Activated T-cell treated with anti-CD3 and anti-CD28 coated beads for 4 hours (primary cell): ENCODE measurements at places on chromosomes 6 and 20.

DNA sequence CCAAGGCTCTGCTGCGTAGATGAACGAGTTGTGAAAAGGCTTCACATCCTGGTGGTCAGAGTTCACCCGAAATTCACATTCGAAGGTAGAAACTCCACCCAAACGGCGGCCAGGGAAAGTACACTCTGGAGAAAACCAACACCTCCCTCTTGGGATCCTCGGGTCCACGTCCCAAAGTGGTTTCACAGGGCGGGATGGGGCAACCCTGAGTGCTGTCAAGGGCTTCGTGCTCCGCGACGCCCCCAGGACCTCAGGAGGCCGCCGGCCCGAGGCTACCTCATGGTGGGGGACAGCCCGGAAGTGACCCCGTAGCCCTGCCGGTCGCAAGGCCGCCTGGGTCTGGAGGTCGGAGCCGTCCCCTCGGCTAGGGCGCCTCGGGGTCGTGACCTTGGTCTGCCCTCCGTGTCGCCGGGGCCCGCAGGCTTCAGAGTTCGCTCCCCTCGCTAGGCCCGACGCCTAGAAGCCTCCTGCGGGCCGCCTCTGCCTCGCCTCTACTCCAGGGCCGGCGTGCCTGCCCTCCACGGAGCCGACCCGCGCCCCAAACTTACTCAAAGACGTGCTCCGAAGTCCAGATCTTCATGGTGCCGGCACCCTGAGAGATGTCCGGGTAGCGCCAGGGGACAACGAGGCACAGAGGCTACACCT lies at the start of gene PRELID3B:
PRELID3B (minus strand) TSS at position 636 of the 645 bp plus-strand sequence; CDS start at position 580, 56 bp downstream.
- DNase-seq: no peak

DNA sequence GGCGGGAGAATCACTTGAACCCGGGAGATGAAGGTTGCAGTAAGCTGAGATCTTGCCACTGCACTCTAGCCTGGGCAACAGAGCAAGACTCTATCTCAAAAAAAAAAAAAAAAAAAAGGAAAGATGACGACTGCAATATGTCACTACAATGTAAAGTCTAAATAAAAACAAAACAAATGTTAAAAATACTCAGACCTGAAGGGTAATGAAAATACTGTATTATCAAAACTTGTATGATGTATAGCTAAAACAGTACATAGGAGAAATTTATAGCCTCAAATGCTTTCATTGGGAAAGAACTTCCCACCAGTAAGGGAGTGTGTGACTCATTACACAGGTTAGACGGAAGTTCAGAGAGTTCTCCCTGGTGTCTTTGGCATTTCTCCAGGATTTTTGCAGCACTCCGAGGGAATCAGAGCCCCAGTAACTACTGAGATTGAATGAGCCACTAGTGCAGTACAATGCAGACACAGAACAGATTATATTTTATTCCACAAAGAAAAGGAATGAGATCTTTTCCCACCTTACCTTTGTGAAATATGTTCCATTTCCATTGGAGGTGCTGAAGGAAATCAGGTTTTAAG lies 12.5 kb upstream of the RALGAPB start:
- no peak for DNase-seq

DNA sequence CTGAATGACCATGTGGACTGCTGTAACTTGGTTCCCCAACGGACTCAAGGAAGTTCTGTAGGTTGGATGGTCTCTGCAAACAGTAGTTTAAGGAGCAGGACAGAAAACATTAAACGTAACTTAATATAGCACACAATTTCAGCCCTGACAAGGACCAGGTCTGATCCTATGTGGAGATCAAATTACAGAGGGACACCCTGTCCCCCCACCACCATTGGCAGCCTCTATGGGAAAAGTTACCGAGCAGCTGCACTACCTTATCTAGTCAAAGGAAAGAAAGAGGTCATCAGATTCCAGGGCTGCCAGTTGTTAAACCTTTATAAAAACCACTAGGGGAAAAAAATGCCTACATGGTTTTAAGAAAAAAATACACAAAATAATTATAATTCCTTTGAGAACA lies 191.5 kb upstream of the RSPO3 start:
- DNase-seq: no peak

- DNase-seq: no peak
Measured at GRCh38 chr6:12022953-12023388, 10.9 kb downstream of the HIVEP1 start.

DNA sequence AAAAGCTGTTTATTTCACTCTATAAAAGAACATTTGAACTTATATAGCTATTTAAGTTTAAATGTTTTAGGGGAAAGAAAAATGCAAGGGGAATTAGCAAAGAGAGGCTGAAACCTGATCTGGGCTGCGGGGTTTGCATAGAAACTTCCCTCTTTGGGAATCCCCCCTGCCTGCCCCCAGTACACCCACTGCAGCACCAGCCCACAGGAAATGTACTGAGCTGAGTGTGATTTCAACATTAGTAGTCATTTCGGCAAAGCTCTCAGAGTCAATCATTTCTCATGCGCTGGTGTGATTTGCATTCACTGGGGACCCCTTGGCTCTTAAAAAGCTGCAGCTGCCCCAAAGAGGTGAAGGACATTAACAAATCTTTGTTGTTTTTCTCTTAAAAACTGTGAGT lies 859.4 kb downstream of the MAFB start:
- DNase-seq: no peak

DNA sequence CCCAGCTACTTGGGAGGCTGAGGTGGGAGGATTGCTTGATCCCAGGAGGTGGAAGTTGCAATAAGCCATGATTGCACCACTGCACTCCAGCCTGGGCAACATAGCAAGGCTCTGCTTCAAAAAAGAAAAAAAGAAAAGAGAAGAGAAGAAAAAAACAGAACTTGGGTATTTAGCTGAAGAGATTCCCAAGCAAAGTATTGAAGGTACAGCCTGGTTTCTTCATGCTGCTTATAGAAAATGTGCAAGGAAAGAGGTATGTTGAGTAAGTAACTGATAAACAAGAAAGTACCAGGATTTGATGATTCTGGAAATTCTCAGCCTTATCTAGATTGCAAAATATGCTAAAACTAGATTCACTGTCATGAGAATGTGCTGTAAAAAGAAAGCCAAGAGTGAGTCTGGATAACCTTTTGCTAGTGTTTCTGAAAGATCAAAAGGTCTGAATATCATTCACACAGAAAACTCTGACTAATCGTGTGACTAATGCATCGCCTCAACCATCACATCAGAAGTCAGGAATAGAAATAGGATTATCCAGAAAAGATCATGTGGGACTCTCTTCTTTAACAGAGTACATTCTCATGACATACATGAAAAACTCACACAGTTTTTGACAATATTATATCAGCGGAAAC lies 32.4 kb upstream of the NOP56 start:
- DNase-seq: no peak

DNA sequence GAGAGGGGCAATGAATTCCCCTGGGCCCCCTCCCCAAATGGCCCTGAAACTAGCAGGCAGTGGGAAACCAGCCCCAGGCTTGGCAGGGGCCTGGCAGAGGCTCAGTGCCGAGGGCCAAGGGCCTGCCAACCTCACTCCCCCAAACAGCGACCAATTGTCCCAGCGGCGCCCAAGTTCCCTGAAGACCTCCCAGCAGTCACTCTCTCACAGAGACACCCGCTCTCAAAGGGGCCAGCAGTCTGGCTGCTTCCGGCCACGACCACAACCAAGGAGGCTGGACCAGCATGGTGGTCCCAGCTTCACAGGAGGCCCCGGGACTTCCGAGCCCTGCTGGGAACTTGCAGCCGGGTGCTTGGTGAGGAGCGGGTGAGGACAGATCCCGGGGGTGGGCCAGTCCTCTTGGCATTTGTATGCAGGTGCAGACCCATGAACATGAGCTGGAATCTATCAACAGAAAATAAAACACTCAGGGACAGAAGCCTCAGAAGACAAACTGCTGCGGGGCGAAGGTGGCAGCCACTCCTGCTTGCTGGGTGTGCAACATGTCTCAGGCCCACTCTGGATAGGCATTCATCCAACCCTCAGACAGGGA lies 17.5 kb upstream of the SIRPA start:
- DNase-seq: no peak

DNA sequence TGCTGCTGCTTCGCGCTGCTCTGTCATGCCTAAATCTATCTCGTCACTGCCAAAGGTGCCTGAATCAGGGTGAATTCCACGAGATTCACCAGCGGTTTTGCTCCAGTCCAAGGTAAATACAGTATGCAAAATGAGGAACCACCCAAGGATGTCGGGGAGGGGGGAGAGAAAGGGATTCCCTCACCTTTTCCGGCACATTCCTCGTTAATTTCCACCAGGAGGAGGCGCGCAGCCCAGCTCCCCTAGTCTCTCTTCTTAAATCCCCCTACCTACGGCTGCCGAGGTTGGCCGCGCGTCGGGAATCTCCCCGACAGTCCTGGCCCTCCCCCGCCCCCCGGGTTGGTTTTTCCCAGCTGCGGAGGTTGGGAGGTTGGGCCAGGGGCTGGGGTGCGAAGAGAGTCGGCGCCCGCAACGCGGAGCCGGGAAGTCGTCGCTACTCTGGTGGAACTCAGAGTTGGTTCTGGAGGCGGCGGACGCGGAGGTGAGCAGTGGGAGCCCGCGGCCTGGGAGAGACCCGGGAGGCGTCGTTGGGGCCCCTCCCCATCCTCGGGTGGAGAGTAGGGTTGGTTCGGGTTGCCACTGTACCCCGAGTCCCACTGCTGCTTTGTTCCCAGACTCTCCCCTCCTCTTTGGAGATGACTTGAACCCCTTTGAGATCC lies at the start of gene TPBG:
TPBG (plus strand) TSS at position 390 of the 659 bp plus-strand sequence. CDS start 1,145 bp downstream, outside the sequence.
- DNase-seq: no peak

- no peak for DNase-seq
Measured at GRCh38 chr6:137222381-137222780, 3.2 kb upstream of the IFNGR1 start.

- DNase-seq: no peak
Measured at GRCh38 chr20:35673884-35674283, 9.2 kb upstream of the CPNE1 start.

GRCh38 chr6:47157653-47158219 lies 115.6 kb upstream of the ADGRF1 start:
- DNase-seq: no peak

- DNase-seq: no peak
Measured at GRCh38 chr20:25009218-25010145, 16.9 kb upstream of the APMAP start.

GRCh38 chr6:142297996-142298753 lies 3.6 kb upstream of the ADGRG6 start:
- DNase-seq: no peak
